Regular cardiac myocyte (primary cell): ENCODE measurements at places on chromosomes 11 and 22. TPM values are rescaled to one million over a fixed set of nuclear protein-coding genes. Genes with fewer than 3 reads are reported as not detected.

The ARFGAP2 gene
- total RNA-seq, result 114 TPM in 2 replicates

The MEI1 gene
- total RNA-seq, result 0.96 and 1.7 TPM in 2 replicates

The OR52I1 gene
- total RNA-seq, result not detected in 2 replicates

The OR56A1 gene
- total RNA-seq, result not detected in 2 replicates

The SEC14L6 gene
- total RNA-seq, result 0.28 TPM in 1 of 2 replicates, not detected in the other

The FJX1 gene
- total RNA-seq, result 156 and 193 TPM in 2 replicates

The PPP2R1B gene
- 44.3 and 50.2 TPM in 2 replicates for total RNA-seq

The LUZP2 gene
- 0.19 and 1.4 TPM in 2 replicates for total RNA-seq
